GM13976 (cell line): ENCODE measurements at places on chromosomes 12 and 14.

DNA sequence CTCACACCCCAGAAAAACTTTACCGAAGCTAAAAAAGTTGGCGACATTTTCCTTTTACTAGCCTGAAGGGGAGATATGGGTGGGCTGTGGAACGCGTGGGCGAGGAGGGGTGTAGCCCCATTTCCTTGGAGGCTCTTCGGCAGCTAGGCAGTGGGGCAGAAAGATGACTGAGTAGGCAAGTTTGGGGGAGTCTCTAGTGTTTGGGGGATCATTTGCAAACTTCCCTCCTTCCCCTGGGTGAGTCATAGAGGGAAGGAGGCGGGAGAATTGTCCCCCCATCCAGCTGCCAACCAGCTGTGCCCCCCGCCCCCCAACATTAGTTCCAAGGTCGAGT lies 2.3 kb downstream of the GLI1 start:
- DNase-seq, result peak; percentile 51

GRCh38 chr14:89957376-89957775 lies 1.6 kb downstream of the TDP1 start:
- no peak for DNase-seq

DNA sequence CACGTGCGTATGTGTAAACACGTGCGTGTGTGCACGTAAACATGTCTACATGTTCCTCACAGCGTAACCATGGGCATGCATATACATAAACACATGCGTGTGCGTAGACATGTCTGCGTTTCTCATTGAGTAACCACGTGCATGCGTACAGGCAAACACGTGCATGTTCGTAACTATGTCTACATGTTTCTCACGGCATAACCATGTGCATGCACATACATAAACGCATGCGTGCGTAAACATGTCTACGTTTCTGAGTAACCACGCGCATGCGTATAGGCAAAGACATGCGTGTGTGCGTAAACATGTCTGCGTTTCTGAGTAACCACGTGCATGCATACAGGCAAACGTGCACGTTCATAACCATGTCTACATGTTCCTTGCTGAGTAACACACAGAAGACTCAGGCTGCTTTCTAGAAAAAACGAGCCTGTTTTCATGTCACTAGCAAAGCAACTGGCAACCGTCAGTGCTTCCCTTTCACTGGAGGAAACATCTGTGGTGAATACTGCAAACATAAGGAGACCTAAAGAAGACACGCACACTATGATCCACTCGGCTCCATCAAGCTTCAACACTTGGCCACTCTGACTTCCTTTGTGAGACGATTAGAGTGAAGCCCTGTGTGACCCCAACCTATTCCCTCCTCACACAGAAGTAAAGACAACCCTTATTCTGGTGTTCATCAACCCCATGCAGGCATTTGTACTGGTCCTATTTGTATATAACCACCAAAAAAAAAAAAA lies 28.8 kb downstream of the POLE start:
- no peak for DNase-seq

- DNase-seq, result no peak
Observed at GRCh38 chr12:22529281-22530060, 14.9 kb downstream of the C2CD5 start.

- DNase-seq, result no peak
Observed at GRCh38 chr14:50837850-50838470, 7.0 kb upstream of the NIN start.

- DNase-seq, result no peak
Observed at GRCh38 chr14:101542391-101542790, 18.9 kb upstream of the DIO3 start.

GRCh38 chr14:23056145-23056955 lies 970 bp downstream of the CDH24 start:
- peak; percentile 91 for DNase-seq

DNA sequence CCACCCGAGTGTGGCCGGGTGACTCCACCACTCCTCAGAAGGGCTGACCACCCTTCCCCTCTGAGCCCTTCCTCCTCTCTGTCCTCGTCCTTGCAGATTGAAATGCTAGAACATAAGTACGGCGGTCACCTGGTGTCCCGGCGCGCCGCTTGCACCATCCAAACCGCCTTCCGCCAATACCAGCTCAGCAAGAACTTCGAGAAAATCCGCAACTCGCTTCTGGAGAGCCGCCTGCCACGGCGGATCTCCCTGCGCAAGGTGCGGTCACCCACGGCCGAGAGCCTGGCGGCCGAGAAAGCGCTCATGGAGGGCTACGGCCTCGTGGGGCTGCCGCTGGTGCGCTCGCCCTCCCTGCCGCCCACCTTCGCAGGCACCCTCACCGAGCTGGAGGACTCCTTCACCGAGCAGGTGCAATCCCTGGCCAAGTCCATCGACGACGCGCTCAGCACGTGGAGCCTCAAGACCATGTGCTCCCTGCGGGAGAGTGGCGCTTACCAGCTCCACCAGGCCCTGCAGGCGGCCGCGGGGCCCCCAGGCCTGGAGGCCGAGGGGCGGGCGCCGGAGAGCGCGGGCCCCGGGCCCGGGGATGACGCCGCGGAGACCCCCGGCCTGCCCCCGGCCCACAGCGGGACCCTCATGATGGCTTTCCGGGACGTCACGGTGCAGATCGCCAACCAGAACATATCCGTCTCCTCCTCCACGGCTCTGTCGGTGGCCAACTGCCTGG lies 71.8 kb downstream of the IQSEC3 start:
- DNase-seq, result no peak

- DNase-seq, result no peak
Observed at GRCh38 chr12:130504110-130504839, 166.6 kb downstream of the PIWIL1 start.

- DNase-seq, result no peak
Observed at GRCh38 chr12:92778525-92778924, 75.7 kb downstream of the PLEKHG7 start.

DNA sequence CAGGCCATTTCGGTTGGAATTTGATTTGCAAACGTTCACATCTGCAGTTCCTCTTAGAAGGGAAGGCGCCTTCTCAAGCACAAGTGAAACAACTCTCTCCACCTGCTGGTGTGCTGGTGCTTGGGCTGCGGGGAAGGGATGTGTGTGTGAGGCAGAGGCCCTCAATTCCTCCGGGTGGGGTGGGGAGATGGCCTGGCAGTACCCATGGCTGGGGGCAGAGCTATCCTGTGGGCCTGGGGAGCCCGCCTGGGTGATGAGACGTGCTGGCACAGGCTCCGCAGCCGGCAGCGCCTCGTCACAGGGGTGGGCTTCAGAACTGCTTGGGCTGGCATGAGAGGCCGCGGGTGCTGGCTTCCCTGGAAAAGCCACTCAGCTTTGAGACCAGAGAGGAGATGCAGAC lies 28.9 kb upstream of the TDRD9 start:
- DNase-seq, result peak; percentile 32

DNA sequence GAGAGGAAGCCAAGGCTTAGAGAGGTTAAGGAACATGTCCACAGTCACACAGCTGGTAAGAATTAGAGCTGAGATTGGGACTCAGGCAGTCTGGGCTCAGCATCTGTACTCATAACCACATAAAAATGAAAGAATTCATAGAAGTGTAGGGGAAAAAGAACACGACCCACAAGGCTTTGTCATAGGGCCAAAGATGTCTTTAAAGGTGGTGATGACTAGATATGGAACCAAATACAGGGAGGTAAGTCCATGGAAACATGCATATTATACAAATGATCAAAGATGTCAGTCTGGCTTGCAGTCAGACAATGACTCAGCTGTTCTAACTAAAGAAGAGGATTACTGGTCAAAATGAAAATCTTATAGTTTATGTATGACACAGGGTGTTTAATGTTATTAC lies 7.2 kb upstream of the SSPN start:
- DNase-seq, result no peak

DNA sequence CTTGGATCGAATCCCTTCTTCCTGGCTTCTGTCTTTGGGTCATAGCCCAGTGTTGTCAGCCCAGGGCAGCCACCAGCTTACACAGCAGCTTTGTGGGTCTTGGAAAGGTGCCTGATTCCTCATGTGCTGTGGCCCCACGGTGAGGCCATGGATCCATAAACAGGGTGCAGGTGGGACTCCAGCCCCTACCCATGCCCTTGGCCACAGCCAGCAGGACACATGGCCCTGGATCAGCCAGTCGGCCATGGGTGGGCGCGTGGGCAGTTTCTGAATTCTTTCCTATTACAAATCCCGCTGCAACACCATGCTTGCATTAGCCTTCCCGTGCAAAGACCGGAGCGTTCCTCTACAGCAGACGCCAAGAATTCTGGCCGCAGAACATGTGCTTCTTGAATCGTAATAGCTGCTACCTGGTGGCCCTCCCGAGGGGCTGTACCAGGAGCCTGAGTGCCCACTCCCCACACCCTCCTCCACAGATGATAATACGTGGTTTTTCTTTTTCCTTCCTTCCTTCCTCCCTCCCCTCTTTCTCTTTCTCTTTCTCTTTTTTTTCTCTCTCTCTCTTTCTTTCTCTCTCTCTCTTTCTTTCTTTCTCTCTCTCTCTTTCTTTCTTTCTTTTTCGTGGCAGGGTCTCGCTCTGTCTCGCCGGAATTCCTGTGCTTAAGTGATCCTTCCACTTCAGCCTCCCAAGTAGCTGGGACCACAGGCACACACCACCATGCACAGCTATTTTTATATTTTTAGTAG lies 2.9 kb upstream of the MMP17 start:
- DNase-seq, result no peak

GRCh38 chr14:75826599-75826998 lies 155.2 kb downstream of the TGFB3 start:
- no peak for DNase-seq

- no peak for DNase-seq
Observed at GRCh38 chr12:5915511-5915910, 29.5 kb downstream of the ANO2 start.

DNA sequence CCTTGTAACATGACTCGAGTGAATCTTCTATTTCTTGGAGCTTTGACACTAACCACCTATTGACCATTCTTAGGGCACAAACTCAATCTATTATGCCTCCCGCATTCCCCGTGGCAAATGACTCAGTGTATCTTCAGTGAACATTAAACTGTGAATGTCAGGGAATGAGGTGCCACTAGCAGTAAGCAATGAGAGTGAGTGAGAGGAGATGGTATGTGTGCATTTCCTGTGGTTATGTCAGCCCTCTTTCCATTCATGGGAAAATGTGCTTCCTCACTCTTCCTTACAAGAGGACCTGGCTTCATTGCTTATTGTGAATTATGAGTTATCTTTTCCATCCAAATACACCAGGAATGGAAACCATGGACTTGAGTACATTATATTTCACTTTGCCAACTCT lies 229.2 kb downstream of the EMP1 start:
- no peak for DNase-seq

GRCh38 chr12:104138797-104139152 lies 765 bp upstream of the NFYB start:
- peak; percentile 15 for DNase-seq

- no peak for DNase-seq
Observed at GRCh38 chr12:97560786-97561618, 98.4 kb downstream of the RMST start.

DNA sequence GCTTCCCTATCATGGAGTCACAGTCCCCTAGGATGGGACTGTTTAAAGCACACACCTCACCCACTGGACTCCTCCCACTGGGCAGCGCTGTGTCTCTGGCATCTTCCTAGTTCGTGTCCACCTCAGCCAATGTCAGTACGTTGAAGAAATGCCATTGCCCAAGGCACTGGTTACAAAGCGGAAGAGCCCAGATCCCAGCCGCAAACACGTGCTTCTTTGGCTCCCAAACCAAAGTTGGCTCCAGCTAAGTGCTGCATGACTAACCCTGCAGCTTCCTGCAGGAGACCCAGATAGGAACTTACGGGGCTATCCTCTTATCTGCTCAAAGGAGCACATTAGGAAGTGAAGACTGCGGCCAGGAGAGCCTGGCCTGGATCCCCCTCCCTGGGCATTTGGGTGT lies 9.3 kb downstream of the SYNE3 start:
- no peak for DNase-seq

- no peak for DNase-seq
Observed at GRCh38 chr12:84910549-84911241, 1.9 kb downstream of the SLC6A15 start.

DNA sequence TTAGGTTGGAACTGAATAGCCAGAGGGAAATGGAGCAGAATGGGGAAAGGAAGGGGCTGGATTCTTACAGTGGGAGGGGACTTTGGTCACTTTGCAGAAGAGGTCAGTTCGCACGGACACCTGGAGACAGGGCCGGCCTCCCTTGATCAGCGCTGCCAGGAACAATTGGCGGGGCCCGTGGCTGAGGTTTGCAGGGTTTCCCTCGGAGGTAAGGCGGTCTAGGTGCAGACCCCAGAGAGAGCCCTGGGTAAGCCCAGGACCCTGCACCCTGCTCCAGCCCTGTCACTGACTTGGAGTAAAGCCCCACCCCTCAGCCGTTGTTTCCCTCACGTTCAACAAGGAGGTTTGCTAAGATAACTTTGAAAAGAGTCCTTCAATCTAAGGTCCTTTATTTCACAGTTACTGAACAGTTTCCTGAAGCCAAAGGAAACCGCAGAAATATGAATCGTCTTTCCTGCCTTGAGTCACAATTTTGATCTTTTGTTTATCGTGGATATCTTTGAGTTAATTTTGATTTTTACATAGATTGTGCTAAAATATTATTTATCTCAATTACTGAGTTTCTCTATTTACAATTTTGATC lies 231.4 kb upstream of the RTL1 start:
- DNase-seq, result peak; percentile 10

GRCh38 chr14:63992858-63993257 lies 140.1 kb downstream of the SYNE2 start:
- DNase-seq, result no peak

GRCh38 chr14:100538351-100539002 lies 48.7 kb downstream of the BEGAIN start:
- no peak for DNase-seq

DNA sequence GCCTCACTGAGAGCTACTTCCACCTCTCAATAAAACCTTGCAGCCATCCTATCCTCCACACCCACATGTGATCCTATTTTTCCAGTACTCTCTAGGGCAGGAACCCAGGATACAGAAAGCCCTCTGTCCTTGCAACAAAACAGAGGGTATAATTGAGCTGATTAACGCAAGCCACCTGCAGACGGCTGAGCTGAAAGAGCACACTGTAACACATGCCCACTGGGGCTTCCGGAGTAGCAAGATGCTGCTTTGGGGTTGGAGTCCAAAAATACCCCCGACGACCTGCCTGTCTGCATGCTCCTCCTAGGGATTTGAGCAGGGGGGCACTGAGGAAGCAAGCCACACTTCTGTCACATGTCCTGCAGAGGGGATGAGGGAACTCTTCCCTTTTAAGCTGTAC lies 401.1 kb upstream of the FOXG1 start:
- DNase-seq, result no peak

DNA sequence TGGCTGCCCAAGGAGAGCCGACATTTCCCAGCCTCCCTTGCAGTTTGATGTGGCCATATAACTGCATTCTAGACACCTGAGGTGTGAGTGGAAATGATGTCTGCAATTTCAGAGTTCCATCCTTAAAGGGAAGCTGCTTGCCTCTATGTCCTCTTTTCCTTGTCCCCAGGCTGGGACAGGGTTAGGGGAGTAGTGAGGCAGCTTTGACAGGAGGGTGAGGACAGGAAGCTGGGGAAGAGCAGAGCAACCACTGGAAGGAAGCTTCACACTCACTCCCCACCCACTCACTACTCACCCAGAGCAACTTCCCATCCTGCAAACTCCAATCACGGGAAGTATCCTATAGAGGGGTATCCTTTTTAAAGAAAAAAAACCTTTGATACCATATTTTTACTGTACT lies 28.9 kb upstream of the LTA4H start:
- no peak for DNase-seq
